ENCODE measurements at places on chromosomes 5 and 9. TPM values are rescaled to one million over a fixed set of nuclear protein-coding genes. Genes with fewer than 3 reads are reported as not detected.

GRCh38 chr9:113427629-113428028, 17.1 kb downstream of the C9orf43 start:
- DNase-seq, result no peak

GRCh38 chr9:129834489-129835127, 467 bp downstream of the C9orf78 start:
- peak; percentile 17 for DNase-seq

SH3GL2 gene
- total RNA-seq, result not detected

LCP2 gene
- 351 TPM for total RNA-seq

SLF1 gene
- total RNA-seq, result 15.4 TPM
